ENCODE measurements at places on chromosomes 7 and 10.

GRCh38 chr10:49328401-49329145, 29.6 kb downstream of the C10orf71 start:
- no peak for ATAC-seq

DNA sequence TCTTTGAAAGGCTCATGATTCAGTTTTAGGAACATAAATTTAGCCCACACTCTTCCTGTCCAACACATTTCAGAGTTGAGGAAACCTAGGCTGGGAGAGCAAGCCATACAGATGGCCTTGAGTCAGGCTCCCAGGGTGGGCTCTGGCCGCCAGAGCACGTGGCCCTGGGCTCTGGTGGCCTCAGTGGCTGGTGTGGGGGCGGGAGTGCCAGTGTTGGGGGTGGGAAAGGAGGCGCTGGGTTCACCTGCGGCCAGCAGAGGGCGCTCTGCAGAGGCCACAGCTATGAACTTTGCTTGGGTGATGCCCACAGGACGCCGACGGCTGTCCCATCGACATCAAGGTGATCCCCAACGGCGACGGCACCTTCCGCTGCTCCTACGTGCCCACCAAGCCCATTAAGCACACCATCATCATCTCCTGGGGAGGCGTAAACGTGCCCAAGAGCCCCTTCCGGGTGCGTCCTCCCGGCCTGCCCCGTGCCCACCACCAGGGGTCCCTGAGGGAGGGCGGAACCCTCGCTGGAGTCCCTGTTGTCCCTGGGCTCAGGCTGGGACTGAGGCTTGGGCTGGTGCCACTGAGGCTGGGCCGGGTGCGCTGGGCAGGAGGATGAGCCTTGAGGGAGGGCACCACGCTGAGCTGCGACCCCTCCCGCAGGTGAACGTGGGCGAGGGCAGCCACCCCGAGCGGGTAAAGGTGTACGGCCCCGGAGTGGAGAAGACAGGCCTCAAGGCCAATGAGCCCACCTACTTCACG, 11.9 kb downstream of the FLNC start:
- peak; percentile 80 for ATAC-seq

DNA sequence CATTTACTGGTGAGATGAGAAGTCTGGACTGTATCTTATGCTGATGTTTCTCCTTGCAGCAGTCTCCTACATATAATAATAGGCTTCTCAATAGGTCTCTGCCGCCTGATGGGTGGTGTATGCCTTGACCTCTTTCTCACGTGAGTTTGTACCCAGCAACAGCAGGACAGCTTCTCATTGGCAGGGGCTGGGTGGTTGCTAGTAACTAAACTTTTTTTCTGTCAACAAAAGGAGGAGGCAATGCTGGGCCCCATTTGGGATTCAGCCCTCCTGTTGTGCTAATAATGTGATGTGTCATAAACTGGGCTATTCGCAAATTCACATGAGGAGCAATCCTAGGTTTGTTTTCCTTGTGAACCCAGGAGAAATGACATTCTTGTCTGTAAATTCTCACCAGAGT, 533.6 kb downstream of the GATA3 start:
- ATAC-seq: no peak

- ATAC-seq: no peak
Measured at GRCh38 chr10:5477948-5478693, 21.2 kb downstream of the CALML5 start.

DNA sequence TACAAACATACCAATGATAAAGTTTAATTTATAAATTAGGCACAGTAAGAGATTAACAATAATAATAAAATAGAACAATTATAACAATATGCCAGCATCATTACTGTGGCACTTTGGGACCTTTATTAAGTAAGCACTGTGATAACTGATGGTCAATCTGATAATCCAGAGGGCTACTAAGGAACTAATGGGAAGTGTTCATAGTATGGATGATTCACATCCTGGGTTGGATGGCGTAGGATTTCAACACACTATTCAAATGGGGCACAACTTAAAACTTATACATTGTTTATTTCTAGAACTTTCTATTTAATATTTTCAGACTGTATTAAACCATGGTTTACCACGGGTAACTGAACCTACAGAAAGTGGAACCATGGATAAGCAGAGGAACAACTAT, 90.8 kb downstream of the KIF20B start:
- no peak for ATAC-seq

GRCh38 chr7:17745610-17746009, 194.7 kb downstream of the SNX13 start:
- no peak for ATAC-seq

DNA sequence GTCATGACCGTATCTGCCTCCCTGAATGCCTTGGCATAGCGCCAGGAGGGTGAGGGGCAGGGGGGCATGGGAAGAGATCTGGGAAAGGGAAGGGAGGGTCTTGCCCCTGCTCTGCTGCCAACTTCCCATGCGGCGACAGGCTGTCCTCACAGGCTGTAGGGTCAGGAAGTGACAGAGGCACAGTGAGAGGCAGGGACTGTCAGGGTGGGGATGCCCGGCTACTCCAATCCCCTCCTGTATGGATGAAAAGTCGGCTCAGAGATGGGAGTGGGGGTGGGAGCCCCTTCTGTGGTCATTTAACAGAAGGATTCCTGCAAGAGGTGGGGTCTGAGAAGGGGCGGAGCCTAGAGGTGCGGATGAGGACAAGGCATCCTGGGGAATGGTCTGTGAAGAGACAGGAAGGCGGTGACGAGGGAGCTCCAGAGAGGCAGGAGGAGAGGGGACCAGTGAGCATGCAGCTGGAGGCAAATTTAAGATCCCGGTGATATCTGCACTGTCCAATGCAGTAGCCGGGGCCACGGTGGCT, 20.8 kb upstream of the UNC5B start:
- ATAC-seq: no peak

DNA sequence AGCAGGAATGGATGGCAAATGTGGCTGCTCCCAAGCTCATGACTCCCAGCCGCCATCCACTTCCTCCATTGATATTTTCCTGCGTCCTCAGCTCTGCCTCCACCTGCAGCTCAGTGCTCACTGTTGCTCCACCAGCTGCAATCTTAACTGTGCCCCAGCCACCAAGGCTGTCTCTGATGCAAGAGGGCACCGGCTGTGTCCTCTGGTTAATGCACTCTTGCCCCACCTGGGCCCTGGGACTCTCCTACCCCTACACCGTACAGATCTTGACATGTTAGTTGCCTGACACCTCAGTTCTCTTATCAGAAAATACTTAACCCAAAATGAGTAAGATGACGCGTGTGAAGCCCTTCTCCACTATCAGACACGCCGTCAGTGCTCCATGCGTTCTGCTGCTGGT, 45.5 kb upstream of the GPR26 start:
- ATAC-seq: no peak

GRCh38 chr7:10672186-10672585, 301.5 kb upstream of the PHF14 start:
- no peak for ATAC-seq

GRCh38 chr7:11710377-11710776, 121.6 kb downstream of the THSD7A start:
- ATAC-seq: no peak

GRCh38 chr10:131722121-131722520, 178.7 kb upstream of the PPP2R2D start:
- ATAC-seq: no peak

GRCh38 chr7:127769696-127770400, 117.9 kb downstream of the SND1 start:
- ATAC-seq: no peak

DNA sequence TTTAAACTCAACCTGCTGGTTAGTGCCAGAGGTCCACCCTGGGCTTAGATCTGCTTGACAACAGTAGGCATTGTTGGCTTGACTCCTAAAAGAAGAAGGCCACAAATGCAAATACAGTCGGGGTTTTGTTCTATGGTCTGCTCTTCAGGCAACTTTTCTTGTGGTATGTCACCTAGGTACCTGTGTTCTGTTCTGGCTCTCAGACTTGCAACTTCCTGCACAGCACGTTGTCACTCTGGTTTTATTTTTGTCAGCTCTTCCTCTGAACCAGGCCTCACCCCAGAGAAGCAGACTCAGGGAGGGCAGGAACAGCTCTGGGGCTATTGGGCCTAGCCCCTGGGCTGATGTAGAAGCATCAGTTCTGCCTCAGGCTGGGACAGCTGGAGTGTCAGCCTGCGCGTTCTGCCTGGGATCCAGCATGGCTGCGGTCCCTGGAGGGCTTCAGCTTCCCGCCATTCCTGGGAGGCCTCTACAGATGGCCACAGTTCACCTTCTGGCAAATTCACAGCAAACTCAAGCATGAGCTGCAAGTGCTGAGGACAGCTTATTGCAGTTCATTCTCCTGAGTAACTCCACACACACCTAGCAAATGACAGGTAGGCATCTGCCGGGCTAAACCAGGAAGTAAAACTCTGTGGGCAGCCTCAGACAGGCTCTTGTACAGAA, 11.0 kb upstream of the PDCD4 start:
- ATAC-seq: peak; percentile 45

- ATAC-seq: no peak
Measured at GRCh38 chr10:99630433-99630832, 10.2 kb upstream of the SLC25A28 start.

- ATAC-seq: peak; percentile 61
Measured at GRCh38 chr10:98460837-98461499, 14.2 kb upstream of the HPS1 start.

DNA sequence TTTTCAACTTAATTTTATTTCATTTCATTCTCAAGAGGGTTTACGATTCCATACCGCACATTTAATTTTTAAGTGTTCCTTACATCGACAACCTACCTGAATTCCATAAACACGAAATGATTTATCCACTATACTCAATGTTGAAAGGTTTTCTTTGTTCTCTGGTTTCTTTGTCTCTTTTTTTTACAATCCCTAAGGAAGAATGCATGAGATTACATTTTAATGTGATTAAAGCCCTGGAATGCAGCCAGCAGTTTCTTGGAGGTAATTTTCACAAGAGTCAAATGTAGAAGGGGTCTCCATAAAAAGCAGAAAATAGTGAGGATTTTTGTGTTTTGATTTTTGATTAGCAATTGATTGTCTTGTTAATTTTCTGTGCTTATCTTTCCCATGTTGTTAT, 59.2 kb upstream of the ADCY1 start:
- ATAC-seq: no peak

DNA sequence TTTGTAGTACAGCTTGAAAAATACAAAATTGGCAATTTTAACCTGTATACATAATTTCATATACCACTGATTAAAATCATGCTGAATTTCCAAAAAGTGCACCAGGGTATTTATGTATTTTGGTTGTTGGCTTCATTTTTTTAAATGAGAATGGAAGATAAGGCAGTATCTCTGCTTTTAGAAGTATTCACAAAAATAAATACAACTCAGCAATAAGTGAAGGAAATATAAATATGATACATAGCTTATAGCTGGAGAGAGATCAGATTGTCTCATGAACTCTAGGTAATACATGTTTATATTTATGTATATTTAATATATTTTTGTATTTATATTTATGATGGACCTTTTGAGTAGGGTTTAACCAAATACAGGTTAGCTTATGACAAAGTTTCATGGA, 81.0 kb downstream of the KMT2E start:
- no peak for ATAC-seq

- ATAC-seq: no peak
Measured at GRCh38 chr10:118439824-118440223, 97.7 kb upstream of the FAM204A start.

- ATAC-seq: no peak
Measured at GRCh38 chr7:133860628-133861335, 266.4 kb upstream of the LRGUK start.

- no peak for ATAC-seq
Measured at GRCh38 chr7:156094350-156095146, 282.3 kb upstream of the SHH start.

GRCh38 chr10:373526-374309, 238.5 kb downstream of the ZMYND11 start:
- no peak for ATAC-seq

- ATAC-seq: no peak
Measured at GRCh38 chr10:30697806-30698205, 68.3 kb upstream of the LYZL2 start.

DNA sequence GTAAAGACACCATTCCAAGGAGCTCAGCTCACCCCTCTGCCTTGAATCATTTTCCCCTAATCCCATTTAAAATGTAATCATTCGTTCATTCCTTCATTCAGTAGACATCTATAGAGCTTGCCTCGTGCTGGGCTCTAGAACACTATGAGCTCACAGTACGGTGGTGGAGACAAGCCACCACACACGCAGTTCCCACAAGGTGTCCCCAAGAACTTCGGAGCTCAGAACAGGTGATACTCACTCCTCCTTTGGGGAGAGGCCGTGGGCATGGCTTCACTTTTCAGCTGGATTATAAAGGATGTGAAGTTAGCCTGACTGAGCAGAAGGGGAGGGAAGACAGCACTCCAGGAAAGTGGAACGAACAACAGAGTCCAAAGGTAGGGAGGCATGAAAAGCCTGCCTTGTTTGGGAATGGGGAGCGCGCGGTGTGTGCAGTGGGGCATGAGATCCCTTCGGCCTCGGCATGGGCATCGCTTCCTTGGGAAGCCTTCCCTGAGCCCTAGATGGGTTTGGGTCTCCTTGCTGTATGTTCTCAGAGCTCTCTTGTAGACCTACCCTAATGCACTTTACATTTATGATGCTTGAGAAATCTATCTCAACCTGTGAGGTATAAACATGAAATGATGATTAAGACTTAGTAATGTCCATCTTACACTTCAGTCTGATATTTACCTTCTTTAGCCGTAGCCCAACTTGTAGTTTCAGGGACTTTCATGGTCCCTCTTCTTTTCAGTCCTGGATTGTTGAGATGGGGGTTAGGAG, 809 bp upstream of the OGA start:
- peak; percentile 54 for ATAC-seq

GRCh38 chr10:47336387-47337134, 11.6 kb upstream of the RBP3 start:
- ATAC-seq: no peak

DNA sequence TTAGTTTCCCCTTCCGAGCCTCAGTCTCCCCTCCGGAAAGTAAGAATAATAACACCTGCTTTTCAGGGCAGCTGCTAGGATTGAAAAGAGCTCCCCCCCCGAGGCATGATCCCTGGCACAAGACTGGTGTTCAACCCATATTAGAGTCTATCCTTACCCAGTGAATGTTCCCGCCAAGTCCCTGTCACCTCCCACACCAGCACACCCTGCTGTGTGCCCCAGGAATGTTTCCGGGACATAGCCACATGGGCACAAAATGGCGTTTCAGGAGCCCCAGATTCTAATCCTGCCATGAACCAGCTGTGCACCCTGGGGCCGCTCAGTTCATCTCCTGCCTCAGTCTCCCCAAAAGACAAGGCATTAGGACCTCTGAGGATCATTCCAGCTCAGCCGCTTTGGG, 563 bp downstream of the MUC17 start:
- ATAC-seq: no peak

- no peak for ATAC-seq
Measured at GRCh38 chr7:52481571-52481970, 553.9 kb upstream of the POM121L12 start.

DNA sequence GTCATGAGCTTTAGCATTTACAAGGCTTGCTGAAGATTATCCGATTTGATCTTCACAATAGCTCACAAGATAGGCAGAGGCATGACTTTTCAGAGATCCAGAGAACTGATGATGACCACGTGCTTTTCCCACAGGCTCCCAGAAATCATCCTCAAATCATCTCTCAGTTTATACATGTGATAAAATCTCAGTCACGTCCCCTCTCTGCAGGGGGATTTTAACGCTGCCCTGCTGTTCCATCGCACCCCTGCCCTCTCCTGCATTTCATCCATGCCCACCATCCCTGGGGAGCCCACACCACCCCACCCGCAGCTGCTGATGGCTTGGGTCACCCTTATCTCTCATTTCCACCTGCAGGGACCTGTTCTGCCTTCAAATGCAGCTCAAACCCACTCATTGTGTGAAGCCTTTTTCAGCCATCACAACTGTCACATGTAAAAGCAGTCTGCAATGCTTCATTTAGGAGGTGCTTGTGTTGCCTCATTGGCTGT, 141.8 kb downstream of the DIP2C start:
- ATAC-seq: no peak
